NCI-H1048 (cell line): ENCODE measurements at places on chromosomes 12 and 14.

- no peak for DNase-seq
These were observed 285.9 kb downstream of the BMP4 start for GRCh38 chr14:53670701-53671100.

DNA sequence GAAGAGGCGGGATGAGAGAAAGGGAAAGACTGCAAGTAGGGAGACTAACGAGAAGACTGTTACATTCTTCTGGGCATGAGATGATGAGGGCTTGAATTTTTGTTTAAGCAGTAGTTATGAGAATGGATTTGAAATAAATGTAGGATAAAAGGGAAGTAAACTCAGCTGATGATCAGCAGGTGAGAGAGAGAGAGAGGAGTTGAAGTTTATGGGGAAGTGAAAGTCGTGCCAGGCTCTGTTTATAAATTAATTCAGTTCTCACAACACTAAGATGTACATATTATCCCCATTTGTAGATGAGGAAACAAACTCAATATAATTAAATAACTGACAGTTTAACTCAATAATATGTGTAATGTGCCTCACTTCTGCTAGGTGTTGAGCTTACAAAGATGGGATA, 170.0 kb upstream of the RMST start:
- DNase-seq, result no peak

GRCh38 chr14:106652494-106652893, 1126.1 kb downstream of the TMEM121 start:
- no peak for DNase-seq

- no peak for DNase-seq
These were observed 3.5 kb upstream of the SPRYD3 start for GRCh38 chr12:53082637-53083175.

- no peak for DNase-seq
These were observed 9.0 kb downstream of the SLC25A47 start for GRCh38 chr14:100332071-100332639.

DNA sequence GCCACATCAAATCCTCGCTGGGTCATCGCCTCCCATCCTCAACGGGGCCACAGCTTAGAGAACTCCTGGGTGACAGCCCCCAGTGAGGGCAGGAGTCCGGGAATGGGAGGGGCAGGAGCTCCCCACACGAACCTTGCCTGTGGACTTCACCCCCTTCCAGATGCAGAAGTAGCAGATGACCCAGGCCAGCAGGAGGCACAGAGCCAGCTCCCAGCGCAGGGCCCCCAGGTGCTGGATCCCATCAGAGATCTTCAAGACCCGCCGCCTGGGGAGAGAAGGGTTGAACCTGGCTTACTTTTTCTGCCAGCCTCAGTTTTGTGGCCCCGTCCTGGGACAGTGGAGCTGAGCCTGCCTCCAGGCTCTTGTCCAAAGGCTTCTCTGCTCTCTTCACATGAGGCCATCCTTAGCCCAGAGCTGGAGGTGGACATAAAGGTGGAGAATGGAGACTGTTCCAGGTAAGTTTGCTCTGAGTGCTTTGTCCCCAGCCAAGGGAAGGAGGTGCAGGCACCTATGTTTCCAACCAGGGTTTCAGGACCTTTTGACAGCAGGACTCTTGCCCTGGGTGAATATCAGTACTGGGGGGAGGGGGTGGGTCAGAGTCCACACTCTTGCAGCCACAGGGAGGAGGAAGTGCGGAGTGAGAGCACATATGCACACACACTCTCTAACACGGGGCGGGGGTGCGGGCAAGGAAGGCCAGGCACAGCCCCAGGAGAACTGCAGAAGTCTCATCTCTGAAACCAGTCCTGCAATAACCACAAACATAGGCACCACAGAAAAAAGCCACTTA, 23.3 kb upstream of the SLC6A12 start:
- no peak for DNase-seq

- no peak for DNase-seq
These were observed 97.8 kb downstream of the WSCD2 start for GRCh38 chr12:108226866-108227265.

- no peak for DNase-seq
These were observed 653.5 kb downstream of the FSCB start for GRCh38 chr14:43853541-43853940.

DNA sequence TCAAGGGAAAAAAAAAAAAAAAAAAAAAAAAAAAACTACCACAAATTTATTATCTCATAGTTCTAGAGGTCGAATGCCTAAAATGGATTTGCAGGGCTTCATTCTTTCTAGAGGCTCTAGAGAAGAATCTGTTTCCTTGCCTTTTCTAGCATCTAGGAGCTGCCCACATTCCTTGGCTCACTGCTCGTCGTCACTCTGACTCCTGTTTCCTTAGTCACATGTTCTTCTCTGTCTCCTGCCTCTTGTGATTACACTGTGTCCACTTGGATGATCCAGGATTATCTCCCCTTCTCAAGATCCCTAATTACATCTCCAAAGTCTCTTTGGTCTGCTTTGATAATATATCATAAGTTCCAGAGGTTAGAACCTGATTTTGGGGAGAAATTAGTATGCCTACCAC, 88.7 kb downstream of the HECTD1 start:
- no peak for DNase-seq

- no peak for DNase-seq
These were observed 82.3 kb downstream of the RGS6 start for GRCh38 chr14:72014486-72014885.
